H9 (cell line): ENCODE measurements at places on chromosomes 11 and 22.
A peak's percentile ranks its signal among the peaks of the same experiment; 100 is the strongest.

- H3K27me3 ChIP-seq: no peaks in the 10 kb centered on the region
- H3K36me3 ChIP-seq: no peaks in the 10 kb centered on the region; the same call in 2 of the 3 replicates
- no peak for DNase-seq
- H3K4me3 ChIP-seq: no peak overlapping the region
- H3K4me1 ChIP-seq: no peaks in the 10 kb centered on the region; the same call in 1 of the 2 replicates
- H3K27ac ChIP-seq: no peak overlapping the region
These were observed 107.8 kb downstream of the KIRREL3 start for GRCh38 chr11:126892756-126893155.

DNA sequence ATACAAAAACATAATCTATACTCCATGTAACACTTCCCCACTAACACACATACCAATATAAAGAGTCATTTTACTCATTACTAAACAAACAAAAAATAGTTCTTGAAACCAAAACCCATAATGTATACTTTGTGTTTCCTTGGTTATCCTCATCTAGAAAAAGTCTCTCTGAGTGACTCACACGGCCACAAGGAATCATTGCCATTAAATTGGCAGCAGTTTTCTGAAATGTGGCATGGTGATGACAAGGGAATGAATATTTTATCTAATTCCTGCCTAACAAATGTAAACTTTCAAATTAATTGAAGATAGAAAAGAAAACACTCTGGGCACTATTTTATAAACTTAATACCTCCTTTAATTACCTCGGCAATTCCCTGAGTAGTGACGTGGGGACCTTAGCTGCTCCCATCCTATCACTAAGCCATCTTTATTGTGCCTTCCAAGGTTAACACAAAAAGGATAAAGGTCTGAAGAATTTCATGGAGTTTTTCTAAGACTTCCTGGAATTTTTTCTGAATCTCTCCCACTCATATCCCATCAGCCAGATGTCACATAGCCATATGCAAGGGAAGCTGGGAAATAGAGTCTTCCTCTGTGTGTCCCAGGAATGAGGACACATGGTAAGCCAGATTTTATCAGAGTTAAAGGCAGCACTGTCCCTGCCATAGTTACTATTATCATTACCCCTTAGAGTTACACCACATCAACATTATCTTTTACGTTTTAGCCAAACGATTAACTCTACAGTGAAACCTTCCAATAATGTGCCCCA lies 857.2 kb upstream of the TENM4 start:
- no peaks in the 10 kb centered on the region for H3K27me3 ChIP-seq
- peaks cover 9% of the 10 kb centered on the region for H3K36me3 ChIP-seq
- DNase-seq: no peak
- H3K4me1 ChIP-seq: no peaks in the 10 kb centered on the region
- H3K4me3 ChIP-seq: no peak overlapping the region

GRCh38 chr11:116170526-116171120 lies 602.2 kb downstream of the BUD13 start:
- H3K27ac ChIP-seq: no peak overlapping the region
- H3K4me1 ChIP-seq: no peaks in the 10 kb centered on the region; the same call in 1 of the 2 replicates
- H3K27me3 ChIP-seq: no peaks in the 10 kb centered on the region
- H3K4me3 ChIP-seq: no peak overlapping the region
- H3K36me3 ChIP-seq: no peaks in the 10 kb centered on the region
- peak; percentile 42 for DNase-seq

GRCh38 chr11:111526501-111526900 lies 11.9 kb downstream of the HOATZ start:
- H3K4me3 ChIP-seq: no peak overlapping the region
- DNase-seq: no peak
- H3K27me3 ChIP-seq: no peaks in the 10 kb centered on the region
- no peaks in the 10 kb centered on the region for H3K36me3 ChIP-seq

DNA sequence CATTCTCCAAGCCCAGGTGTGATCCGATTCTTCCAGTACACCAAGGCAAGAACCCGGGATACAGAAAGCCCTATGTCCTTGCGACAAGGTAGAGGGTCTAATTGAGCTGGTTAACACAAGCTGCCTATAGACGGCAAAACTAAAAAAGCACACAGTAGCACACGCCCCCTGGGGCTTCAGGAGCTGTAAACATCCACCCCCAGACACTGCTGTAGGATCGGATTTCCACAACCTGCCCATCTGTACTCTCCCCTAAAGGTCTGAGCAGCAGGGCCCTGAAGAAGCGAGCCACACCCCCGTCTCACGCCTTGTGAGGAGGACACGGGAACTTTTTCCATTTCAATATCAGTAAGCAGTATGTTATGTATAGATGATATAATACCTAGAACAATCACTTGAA lies 624.7 kb downstream of the BUD13 start:
- H3K4me3 ChIP-seq: no peak overlapping the region
- no peaks in the 10 kb centered on the region for H3K4me1 ChIP-seq
- no peaks in the 10 kb centered on the region for H3K27me3 ChIP-seq
- no peak overlapping the region for H3K27ac ChIP-seq

- peaks cover 3% of the 10 kb centered on the region; the same call in 1 of the 3 replicates for H3K36me3 ChIP-seq
- no peak for DNase-seq
- H3K27ac ChIP-seq: no peak overlapping the region
- no peaks in the 10 kb centered on the region for H3K4me1 ChIP-seq
- no peak overlapping the region for H3K4me3 ChIP-seq
- H3K27me3 ChIP-seq: 0 out of 2 replicates have a peak, but pooled peaks cover 2% of the 10 kb centered on the region
These were observed 19.6 kb downstream of the RPL3 start for GRCh38 chr22:39299829-39300178.

DNA sequence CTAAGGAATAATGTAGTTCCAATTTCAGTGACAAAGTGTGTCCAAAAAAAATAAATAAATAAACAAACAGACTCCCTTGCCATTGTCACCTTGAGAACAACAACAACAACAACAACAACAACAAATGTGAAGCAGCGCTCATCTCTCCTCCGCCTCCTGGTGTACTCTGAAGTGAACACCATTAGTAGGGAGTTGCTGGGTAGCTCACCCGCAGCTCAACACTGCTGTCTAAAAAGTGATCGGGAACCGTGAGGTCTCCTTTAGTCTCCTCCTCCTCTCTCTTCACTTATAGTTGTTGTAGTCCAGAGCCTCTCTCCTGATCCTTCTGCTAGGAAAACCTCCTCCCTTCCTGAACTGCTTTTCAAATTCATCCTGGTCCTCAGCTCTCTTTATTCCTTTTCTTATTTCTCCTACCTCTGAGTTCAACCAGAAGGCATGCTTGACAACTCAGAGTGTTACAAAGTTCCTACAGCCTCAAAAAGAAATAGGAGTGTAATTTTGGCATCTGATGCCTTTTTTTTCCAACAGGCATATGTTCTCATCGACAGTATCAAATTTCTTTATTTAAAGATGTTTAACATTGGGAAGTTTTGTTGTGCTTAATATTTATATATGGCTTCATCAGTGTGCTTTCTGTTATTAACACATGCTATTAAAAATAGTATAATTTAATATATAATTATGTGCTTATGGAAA lies 215.1 kb downstream of the PGR start:
- DNase-seq: no peak
- no peak overlapping the region for H3K27ac ChIP-seq
- no peak overlapping the region for H3K4me3 ChIP-seq
- no peaks in the 10 kb centered on the region for H3K27me3 ChIP-seq
- no peaks in the 10 kb centered on the region; the same call in 1 of the 2 replicates for H3K4me1 ChIP-seq

- H3K4me3 ChIP-seq: peak overlapping the region; percentile 78
- no peaks in the 10 kb centered on the region for H3K27me3 ChIP-seq
- no peak overlapping the region for H3K27ac ChIP-seq
- DNase-seq: no peak
- no peaks in the 10 kb centered on the region for H3K36me3 ChIP-seq
These were observed 781 bp upstream of the TEF start for GRCh38 chr22:41380993-41381328.

DNA sequence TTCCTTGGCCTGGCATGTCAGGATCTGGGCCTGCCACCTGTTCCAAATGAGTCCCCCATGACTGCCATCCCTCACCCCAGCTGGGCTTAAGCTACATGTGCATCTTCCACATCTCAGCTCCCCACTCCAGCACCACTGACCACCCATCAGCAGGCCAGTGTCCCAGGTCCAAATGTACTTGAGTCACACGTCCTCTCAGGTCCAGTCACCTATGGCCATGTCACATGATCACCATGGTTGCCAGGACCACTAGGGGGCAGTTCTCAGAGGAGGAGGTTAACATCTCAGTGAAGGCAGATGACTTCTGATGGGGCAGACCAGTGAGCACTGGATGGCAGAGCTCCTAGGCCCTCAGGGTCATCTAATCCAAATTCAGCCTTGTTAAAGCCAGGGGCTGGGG lies 41.9 kb upstream of the WNT11 start:
- no peaks in the 10 kb centered on the region; the same call in 1 of the 2 replicates for H3K27me3 ChIP-seq
- peak; percentile 65 for DNase-seq
- peaks cover 3% of the 10 kb centered on the region; the same call in 1 of the 2 replicates for H3K4me1 ChIP-seq
- H3K4me3 ChIP-seq: no peak overlapping the region
- no peak overlapping the region for H3K27ac ChIP-seq
- no peaks in the 10 kb centered on the region for H3K36me3 ChIP-seq

DNA sequence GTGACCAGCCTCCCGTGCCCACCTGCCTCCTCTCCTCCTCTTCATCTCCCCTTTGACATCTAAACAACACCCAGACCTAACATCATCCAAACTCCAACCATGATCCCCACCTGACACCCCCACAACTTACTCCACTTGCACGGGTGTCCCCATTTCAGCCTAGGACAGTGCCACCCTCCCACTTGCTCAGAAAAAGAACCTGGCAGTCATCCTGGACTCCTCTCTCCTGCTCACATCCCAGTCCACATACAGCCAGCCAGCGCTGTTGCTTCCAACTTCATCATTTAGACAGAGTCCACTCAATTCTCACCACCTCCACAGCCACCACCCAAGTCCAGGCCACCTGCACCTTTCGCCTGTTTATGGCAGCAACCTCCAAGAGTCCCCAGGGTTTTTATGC lies 485.7 kb downstream of the MN1 start:
- no peaks in the 10 kb centered on the region for H3K27me3 ChIP-seq
- H3K4me1 ChIP-seq: peaks cover 15% of the 10 kb centered on the region; the same call in 1 of the 2 replicates

GRCh38 chr11:58693026-58693425 lies 38.7 kb downstream of the GLYAT start:
- H3K36me3 ChIP-seq: peaks cover 9% of the 10 kb centered on the region; the same call in 1 of the 2 replicates
- H3K4me3 ChIP-seq: no peak overlapping the region
- H3K4me1 ChIP-seq: no peaks in the 10 kb centered on the region
- DNase-seq: no peak

- H3K27me3 ChIP-seq: no peaks in the 10 kb centered on the region
- no peak overlapping the region for H3K4me3 ChIP-seq
- no peak overlapping the region for H3K27ac ChIP-seq
- H3K4me1 ChIP-seq: no peaks in the 10 kb centered on the region
- no peak for DNase-seq
These were observed 639.1 kb downstream of the TBC1D22A start for GRCh38 chr22:47401592-47401898.

- DNase-seq: no peak
- no peaks in the 10 kb centered on the region for H3K27me3 ChIP-seq
- no peak overlapping the region for H3K27ac ChIP-seq
- peaks cover 23% of the 10 kb centered on the region for H3K36me3 ChIP-seq
These were observed 109.1 kb downstream of the LARGE1 start for GRCh38 chr22:33811208-33811607.

- no peak for DNase-seq
- no peaks in the 10 kb centered on the region for H3K4me1 ChIP-seq
- H3K4me3 ChIP-seq: no peak overlapping the region
These were observed 253.5 kb upstream of the TENM4 start for GRCh38 chr11:79694368-79694767.

DNA sequence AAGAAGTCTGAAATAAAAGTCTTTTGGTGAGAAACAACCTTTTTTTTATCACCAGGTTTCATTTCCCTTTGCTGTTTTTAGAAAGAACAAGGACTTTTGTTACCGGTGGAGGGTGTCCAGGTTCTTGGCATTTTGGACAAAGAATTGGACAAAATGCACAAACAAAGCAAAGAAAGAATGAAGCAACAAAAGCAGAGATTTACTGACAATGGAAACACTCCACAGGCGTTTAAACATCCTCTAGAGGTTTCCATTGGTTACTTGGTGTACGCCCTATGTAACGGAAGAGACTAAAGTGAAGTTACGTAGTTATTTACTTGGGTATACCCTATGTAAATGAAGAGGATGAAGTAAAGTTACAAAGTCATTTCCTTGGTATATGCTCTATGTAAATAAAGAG lies 1487.0 kb downstream of the LRRC4C start:
- no peaks in the 10 kb centered on the region; the same call in 2 of the 3 replicates for H3K36me3 ChIP-seq
- DNase-seq: no peak
- no peaks in the 10 kb centered on the region for H3K27me3 ChIP-seq

DNA sequence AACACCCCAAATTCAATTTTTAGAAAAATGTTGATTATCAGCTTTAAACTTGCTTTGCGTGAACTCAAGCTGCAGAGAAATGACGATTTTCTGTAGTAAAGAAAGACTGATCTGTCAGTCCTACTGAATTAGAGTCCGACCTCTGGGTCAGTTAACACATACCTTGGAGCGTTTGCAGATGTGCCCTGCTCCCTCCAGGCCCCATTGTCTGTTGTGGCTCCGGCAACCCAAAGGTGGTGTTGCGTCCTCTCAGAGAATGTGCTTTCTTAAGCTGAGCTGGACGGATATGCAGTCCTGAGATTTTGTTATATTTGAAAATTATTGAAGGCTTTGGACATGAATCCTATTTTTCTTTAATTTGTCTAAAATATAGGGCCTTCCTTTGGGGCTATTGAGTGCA lies 31.5 kb upstream of the MYO18B start:
- H3K4me1 ChIP-seq: no peaks in the 10 kb centered on the region
- no peak for DNase-seq
- H3K27me3 ChIP-seq: no peaks in the 10 kb centered on the region
- H3K4me3 ChIP-seq: no peak overlapping the region
- peaks cover 12% of the 10 kb centered on the region for H3K36me3 ChIP-seq

GRCh38 chr11:28139841-28140415 lies 31.7 kb downstream of the METTL15 start:
- H3K36me3 ChIP-seq: peaks cover 54% of the 10 kb centered on the region
- H3K27ac ChIP-seq: no peak overlapping the region
- no peaks in the 10 kb centered on the region for H3K4me1 ChIP-seq
- no peaks in the 10 kb centered on the region for H3K27me3 ChIP-seq
- DNase-seq: no peak

DNA sequence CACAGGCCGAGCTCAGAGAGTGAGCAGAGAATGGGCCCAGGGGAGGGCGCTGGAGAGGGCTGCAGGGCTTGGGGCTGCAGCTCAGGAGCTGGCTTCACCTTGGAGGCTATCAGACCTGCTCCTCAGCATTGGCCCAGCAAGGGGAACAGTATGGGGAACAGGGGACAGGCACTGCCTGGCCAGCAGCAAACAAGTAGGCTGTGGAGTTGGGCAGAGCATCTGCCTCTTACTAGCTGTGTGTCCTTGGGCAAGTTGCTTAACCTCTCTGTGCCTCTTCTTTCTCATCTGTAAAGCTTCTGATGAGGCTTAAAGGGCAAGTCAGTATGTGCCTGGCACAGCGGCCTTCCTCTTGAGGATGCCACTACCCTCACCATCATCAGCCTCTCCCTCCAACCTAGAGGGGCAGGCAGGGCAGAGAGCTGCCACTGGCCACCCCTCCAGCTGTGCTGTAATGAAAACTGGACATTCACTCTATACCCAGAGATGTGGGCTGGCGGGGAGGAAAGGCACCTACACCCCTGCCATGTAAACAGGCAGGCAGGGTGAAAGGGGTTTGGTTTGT lies 7.5 kb upstream of the CDKN1C start:
- H3K4me3 ChIP-seq: peak overlapping the region; percentile 69
- DNase-seq: peak; percentile 81
- H3K27me3 ChIP-seq: no peaks in the 10 kb centered on the region; the same call in 1 of the 2 replicates
- no peaks in the 10 kb centered on the region for H3K36me3 ChIP-seq
- H3K4me1 ChIP-seq: no peaks in the 10 kb centered on the region

GRCh38 chr11:126683766-126684728 lies 316.5 kb downstream of the KIRREL3 start:
- H3K4me1 ChIP-seq: peaks cover 6% of the 10 kb centered on the region; the same call in 1 of the 2 replicates
- H3K4me3 ChIP-seq: no peak overlapping the region
- no peak overlapping the region for H3K27ac ChIP-seq
- DNase-seq: no peak
